Cardiac septum (tissue), 1 donor: ENCODE measurements at places on chromosomes 4 and X. TPM values are rescaled to one million over a fixed set of nuclear protein-coding genes. Genes with fewer than 3 reads are reported as not detected.

The PSAPL1 gene
- total RNA-seq = not detected

DNA sequence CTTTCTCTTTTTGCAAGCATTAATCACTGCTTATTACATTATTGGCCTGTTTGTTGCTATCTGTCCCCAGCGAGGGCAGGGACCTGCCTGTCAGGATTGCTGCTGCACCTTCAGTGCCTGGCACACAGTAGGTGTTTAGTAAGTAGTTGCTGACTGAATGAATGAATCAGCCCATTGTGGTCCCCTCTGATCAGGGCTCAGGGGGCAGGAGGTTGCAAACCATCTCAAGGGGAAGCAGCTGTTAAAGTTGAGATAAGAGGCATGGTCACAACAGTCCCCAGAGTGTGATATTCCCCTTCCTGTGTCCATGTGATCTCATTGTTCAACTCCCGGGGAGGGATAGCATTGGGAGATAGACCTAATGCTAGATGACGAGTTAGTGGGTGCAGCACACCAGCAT lies 85.4 kb downstream of the WFS1 start:
- DNase-seq = no peak

- DNase-seq = no peak
Observed at GRCh38 chr4:151013944-151014343, 1.1 kb downstream of the LRBA start.

- no peak for DNase-seq
Observed at GRCh38 chr4:8780596-8781368, 90.9 kb downstream of the HMX1 start.

DNA sequence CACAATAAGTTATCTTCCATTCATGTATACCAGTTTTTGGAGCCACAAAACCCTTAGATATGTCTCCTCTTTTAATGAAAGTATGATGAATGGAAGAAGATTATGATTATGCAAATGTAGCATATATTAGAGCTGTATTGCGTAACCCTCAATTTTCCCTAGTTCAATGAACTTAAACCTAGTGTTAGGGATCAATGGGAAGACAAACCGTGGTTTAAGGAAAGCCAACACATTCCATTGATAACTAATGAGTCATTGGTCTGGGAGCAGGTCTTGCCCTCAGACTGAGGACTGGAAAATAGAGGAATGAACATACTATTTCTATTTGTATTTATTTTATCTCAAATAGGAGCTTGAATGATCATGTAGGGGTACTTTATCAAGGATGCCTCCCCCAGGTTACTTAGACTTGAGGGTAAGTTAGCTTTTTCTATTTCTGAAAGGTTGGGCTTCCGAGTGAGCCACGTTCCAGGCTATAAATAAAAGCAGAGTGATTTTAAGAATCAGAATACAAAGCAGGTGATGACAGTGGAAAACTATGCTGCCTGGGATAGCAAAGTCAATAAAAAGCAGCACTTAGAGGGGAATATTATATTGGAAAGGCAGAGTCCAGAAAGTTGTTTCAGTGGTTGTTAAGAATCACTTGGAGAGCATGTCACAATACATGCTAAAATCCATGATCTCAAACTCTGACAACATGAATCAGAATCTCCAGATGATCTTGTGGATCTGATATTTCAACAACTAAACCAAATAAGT lies 356.0 kb downstream of the ADAM29 start:
- no peak for DNase-seq

DNA sequence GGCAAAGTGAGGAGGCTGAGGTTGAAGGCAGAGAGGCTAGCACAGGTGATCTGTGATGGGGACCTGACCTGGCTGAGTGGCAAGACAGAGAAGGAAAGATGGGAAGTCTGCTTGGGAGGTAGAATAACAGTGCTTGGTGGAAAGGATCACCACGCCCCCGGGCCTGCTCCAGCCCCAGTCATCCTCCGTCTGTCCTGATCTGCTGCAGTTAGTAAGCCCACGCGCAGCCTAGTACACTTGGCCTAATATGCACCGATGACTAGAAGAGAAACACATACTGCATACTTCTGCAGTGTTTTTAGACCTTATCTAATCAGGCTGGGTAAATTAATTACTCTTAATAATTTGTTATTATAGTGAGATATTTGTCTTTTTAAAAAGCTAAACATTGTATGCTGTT lies 103.7 kb upstream of the KLF3 start:
- DNase-seq = no peak
